ENCODE measurements at places on chromosomes 16 and 17.

DNA sequence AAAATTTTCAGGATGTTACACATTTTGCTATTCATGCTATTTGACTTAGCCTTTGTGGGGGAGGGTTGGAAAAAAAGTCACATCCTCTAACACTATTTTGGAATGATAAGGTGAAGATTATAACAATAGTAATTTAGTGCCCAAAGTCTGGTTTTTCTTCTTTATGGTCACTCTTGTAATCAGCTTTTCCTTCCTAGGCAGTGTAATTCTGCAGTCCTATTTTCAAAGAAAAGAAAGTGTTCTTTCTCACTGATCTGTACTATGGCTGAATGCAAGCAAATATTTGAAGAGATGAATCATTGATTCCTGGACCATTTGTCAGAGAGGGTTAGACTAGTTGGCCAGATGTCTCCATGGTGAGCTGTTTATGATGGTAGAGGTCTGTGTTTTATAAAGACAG, 8.4 kb downstream of the RSPRY1 start:
- no peak for DNase-seq

DNA sequence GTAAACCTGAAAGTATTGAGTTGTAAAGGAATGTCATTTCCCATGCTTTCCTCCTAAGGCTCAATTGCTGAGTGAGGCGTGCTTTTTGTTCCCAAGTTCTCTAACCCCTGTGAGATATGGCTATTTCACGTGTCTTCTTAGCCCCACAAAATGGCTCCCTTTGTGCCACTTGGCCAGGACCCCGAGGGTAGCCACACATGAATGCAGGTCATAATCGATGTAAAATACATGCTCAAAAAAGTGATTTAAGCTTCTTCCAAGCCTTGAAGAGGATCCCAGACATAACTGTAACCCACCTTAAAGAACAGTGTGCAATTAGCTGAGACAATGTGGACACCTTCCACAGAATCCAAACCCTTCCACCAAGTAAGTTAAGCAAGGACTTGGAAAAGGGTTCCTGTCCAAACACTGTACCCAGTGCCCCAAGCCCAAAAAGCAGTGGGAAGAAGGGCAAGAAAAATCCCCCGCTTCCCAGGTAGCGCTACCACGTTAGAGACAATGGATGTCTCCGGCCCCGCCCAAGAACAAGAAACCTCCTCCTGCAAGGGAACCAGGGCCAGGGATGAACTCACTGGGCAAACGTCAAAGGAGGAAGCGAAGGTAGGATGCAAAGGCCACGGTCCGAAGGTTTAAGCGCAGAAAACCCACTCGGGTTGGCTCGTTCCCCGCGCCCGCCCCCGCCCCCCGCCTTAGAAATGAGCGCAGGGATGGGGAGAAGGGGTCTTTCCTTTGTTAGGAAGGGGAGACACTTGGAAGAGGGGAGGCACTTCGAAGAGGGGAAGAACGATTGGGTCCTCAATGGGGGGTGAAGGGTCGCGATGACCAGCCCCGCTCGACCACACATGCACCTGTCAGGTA, 1.2 kb downstream of the JPT1 start:
- DNase-seq: peak; percentile 11

GRCh38 chr17:28327031-28327607, 8.1 kb downstream of the TMEM97 start:
- DNase-seq: no peak

DNA sequence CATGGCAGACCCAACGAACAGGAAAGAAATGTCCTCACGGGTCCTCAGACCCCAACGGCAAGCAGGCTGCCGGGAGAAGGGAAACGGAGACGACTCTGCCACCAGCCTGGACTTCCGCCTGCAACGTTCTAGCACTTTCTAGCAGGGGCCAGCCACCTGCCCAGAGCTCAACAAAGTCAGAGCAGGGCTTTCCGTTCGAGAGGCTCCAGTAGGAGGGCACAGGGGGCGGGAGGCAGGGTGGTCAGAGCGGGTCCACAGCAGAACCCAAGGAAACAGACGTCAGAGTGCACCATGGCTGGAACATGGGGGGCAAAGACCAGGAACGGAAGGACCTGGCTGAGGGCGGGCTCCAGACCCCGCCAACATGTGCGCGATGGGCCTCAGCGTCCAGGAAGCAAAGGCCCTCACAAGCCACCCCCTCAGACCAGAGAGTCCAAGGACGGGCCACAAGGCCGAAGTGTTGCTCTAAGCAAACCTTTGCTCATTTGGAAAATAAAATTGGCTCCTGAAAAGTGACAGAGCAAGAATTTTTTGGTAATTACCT, 29.4 kb upstream of the C16orf95 start:
- DNase-seq: no peak

GRCh38 chr17:79142375-79142774, 67.8 kb downstream of the ENGASE start:
- no peak for DNase-seq

DNA sequence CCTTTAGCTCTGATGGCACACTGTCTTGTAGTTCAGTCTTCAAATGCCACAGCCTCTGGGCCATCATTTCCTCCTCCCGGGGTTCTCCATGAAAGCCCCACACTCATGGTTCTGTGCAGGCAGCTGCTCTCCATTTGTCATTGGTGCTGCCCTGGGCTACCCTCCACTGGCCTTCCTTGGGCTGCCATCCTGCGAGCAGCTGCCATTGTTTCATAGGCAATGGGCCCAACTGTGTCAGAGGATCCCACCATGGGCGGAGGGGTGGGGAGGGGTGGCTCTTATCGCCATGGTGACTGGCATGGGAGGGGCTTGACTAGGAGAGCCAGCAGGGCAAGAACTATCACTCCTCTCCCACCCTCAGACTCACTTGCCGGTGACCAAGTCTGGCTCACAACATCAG, 38.6 kb upstream of the BRD7 start:
- DNase-seq: no peak

DNA sequence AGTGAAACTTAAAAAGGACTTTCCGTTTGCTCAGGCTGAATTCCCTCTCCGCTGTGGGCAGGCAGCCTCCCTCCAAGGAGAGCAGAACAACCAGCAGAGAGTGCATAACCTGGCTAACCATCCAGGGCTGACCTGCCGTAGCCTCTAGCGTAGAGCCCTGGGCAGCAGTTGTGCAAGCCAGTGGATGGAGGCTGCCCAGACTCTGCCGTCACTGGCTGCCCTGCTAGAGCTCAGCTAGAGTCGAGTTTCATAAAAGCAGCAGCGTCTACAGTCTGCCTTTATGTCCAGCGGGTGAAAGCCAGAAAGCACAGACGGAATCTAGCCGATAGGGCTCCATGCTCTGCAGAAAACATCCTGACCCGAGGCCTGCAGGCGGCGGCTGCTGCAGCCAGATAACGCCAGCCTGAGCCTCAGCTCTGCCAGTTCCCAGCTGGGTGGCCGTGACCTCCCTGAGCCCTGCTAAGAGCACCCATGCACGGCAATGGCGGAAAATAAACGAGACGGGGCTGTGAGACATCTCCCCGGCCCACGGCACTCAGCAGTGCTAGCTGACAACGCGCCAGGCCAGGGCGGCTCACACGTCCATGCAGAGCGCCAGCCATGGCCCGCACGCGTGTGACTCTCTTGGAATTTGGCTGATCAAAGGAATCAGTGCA, 231.3 kb downstream of the ENGASE start:
- no peak for DNase-seq

- DNase-seq: no peak
These were observed 55.7 kb downstream of the TOX3 start for GRCh38 chr16:52491216-52491615.

DNA sequence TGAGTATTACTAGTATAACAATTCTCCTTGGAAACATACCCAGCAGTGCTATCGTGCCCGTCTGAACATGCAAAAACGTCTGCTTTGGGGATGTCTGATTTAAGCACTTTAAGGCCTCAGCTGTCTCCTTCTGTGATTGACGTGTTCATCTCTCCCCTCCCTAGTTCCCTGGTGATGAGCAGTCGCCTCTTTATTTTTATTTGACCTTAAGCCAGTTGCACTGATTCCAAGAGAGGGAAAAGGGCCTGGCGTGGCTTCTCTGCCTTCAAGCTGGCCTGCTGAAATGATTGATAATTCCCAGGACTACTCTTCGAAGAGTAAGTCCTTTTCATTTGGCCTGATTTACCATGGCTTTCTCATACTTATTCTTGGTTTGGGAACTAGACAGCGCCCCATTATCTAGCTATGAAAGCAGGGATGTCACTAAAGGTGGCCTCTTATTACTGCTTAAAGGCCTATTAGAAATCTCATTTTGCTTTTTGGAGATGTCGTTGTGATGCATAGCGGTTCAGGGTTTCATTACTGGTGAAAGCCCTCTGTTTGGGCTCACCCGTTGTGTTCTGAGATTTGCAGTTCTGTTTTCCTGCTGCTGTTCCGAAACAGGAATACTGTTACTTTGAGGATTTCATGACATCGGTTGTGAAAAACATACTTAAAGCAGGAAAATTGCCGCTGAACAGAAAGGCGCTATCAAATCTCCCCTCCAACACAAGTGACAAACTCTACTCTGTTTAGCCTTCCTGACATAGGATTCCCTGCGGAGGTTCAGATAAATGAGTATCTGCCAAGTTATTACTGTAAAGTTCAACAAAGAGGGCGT, 65.5 kb downstream of the IQCK start:
- no peak for DNase-seq

- no peak for DNase-seq
These were observed 45.9 kb downstream of the PITPNM3 start for GRCh38 chr17:6510321-6510977.

DNA sequence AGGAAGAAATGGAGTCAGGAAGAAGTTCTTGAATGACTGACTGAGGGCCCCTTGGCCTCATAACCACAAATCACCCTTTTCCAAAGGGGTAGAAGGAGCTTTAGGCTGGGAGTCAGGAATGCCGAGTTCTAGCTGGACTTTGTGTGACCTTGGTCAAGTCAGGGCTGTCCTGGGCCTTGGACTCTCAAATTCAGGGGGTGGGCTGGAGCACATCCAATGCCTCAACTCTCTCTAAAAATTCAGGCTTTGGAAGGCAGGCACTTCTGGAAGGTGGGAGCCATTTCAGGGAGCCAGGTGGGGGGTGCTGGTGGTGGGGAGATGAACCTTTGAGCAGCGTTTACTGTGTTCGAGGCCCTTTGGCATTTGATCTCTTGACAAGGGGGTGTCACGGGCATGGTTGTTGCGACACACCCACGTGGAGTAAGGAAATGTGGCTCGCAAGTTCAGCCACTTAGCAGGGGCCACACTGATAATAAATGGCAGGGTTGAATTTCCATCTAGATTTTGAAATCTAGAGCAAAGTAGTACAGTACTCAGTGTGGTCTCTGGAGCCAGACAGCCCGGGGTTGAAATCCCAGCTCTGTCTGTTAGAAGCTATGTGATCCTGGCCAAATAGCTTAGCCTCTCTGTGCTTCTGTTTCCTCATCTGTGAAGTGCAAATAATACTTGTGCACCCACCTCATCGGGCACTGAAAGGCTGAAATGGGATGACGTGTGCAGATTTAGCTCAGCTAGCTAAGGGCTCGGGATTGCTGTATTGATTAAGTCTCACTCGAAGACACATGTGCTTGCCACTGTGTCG, 47.1 kb upstream of the CIBAR2 start:
- DNase-seq: no peak

GRCh38 chr17:73801455-73802100, 157.3 kb upstream of the SDK2 start:
- DNase-seq: no peak

- no peak for DNase-seq
These were observed 11.8 kb upstream of the FAM117A start for GRCh38 chr17:49775546-49776260.

DNA sequence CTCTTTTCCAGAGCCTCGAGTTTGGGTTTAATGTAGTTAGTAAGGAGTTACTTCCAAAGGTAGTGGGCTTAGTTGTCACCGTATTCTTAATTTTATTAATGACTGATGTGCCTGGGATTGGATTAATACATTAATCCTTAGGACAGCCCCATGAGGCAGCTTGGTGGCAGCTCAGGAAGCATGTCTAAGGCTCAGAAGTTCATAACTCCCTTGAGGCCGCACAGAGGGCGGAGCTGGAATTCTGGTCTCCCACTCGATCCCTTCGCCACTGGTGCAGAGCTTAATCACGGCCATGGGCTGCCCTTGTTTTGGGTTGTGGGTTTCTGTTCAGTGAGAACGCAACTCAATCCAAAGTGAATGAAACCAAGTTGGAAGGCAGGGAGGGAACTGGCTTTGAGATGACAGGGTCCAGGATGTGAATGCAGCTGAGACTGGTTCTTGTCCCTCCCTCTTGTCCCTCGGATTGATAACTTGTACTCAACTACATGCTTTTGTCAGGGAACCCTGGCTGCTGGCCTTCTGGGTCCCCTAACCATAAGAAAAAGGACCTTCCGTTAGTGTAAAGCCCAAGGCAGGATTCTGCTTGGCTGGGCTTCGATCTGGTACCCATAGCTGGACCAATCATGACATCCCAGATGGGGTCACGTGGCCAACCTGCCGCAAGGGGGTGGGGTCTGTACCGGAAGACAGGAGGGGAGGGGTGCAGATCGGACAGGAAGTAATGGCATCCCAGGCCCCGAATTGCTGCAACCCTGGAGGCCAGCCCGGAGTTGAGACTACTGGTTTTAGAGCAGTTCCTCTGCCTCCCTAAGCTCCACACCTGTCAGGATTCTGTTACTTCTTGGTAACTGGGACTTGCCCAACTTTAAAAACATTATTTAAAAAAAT, 45.4 kb downstream of the SNX20 start:
- DNase-seq: peak; percentile 15

GRCh38 chr16:81798311-81799137, 19.4 kb downstream of the PLCG2 start:
- no peak for DNase-seq

DNA sequence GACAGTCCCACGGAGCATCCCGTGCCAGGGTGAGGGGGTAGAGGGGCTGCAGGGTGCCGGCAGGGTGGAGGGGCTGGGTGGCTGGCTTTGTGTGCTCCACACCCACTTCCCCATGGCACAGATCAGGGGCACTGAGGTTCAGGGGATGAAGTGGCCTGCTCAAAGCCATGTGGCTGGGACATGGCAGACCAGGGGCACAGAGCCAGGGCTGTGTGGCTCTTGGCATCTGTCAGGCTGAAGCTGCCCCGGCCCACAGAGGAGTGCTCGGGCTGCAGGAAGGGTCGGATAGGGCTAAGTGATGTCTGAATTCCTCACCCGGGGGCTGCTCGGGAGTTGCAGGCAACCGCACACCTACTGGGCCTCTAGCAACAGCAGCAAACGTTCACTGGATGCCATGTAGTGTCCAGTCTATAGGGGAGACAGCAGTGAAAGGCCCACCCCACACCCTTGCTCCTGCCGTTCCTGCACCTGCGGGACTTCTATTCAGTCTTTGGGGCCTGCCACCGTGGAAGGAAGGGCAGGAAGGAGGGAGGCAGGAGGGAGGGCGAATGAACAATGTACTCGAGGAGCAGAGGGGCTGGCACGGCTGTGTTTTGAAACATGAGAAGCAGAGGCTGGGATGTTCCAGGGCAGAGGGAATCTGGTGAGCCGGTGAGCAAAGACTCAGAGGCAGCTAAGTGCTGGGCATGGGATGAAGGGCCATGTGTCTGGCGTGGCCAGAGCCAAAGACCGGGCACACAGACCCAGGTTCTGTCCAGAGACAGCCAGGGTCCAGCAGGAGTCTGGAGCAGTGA, 15.1 kb downstream of the SLC5A10 start:
- no peak for DNase-seq

- DNase-seq: no peak
These were observed 87.0 kb downstream of the HELZ start for GRCh38 chr17:67157732-67158639.

All from stimulated activated CD4-positive, alpha-beta T cell treated with anti-CD3 and anti-CD28 coated beads, Interleukin-4, amount 100 ng/mL, for 1 hour (primary cell).